ENCODE measurements at places on chromosomes 12 and 14. TPM values are rescaled to one million over a fixed set of nuclear protein-coding genes. Genes with fewer than 3 reads are reported as not detected.

Gene MYH6
- not detected for total RNA-seq

Gene KRT3
- not detected for total RNA-seq

Gene PIK3C2G
- total RNA-seq: not detected

Gene LRTM2
- not detected for total RNA-seq

Gene CIDEB
- 0.31 TPM for total RNA-seq

Gene CLEC1B
- not detected for total RNA-seq
